Nephron progenitor cell (in vitro differentiated cells): ENCODE measurements at places on chromosomes 2 and 18.

DNA sequence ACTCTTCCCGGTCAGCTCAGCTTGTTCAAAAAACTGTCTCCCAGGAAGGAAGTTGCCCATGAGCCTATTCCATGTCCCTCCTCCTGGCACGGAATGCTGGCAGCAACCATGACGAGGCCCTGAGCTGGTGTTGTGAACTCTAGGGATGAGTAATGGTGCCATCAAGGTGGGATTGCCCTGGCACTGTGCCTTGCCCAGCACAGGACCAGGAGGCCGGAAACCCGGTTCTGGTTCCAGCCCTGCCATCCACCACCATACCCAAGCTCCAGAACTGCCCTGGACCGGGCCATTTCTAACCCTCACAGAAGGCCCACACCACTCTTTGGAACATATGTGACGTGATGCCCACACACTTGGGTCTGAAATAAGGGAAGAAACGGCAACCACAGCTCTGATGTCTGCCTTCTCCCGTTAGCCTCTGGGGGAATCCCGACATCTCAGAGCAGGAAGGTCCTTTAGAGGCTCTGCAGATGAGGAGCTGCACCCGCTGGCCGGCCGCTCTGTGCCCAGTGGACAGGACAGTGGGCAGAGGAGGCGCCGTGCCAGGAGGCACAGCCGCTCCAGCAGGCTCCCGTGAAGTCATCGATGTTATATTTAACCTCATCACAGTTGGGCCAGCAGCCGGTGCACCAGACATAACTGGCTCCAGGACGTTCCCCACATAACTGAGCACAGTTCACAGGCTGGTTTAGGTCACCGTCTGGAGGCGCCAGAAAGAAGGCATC is 462.1 kb upstream of the ID2 start:
- DNase-seq: no peak

GRCh38 chr18:48548011-48548771 is 9.4 kb downstream of the CTIF start:
- no peak for DNase-seq

DNA sequence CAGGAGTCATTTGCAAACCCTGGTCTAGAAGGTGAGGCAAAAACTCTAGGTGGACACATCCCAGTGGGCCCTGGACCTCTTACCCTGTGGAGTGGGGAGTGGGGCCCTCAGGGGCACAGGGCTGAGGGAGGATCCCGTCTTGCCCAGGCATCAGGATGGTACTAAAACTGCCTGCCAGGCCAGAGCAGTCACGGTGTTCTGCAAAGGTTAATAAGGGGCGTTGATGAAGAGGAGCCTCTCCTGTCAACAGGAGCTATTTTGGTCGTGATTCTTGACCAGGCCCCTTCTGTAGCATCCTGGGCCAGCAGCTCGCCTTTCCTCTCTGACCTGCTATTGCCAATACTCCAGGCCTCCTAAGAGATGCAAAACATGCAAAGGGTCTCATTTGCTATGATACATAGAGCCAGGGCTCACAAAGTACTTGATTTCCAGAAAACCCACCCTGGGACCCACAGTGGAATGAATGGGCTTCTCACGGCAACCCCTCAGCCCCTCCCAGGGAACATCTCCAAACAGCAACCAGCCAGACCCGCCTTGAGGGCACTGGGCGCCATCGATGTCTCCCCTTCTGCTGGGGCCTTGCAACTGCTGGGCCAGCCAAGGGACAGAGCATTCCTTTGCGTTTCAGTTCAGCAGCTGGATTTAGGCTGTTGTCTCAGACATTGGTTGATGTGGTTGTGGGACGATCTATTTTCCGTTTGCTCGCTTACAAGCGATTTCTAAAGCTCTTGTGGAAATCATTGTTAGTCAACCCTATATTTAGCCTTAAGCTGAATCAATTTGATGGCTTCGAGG is 111.1 kb downstream of the PDCL3 start:
- DNase-seq: no peak

GRCh38 chr2:224816816-224817215 is 100.7 kb upstream of the CCDC195 start:
- DNase-seq: no peak

GRCh38 chr2:165778653-165779451 is 15.2 kb downstream of the GALNT3 start:
- no peak for DNase-seq

GRCh38 chr2:22450831-22451230 is 934.1 kb upstream of the KLHL29 start:
- DNase-seq: no peak

DNA sequence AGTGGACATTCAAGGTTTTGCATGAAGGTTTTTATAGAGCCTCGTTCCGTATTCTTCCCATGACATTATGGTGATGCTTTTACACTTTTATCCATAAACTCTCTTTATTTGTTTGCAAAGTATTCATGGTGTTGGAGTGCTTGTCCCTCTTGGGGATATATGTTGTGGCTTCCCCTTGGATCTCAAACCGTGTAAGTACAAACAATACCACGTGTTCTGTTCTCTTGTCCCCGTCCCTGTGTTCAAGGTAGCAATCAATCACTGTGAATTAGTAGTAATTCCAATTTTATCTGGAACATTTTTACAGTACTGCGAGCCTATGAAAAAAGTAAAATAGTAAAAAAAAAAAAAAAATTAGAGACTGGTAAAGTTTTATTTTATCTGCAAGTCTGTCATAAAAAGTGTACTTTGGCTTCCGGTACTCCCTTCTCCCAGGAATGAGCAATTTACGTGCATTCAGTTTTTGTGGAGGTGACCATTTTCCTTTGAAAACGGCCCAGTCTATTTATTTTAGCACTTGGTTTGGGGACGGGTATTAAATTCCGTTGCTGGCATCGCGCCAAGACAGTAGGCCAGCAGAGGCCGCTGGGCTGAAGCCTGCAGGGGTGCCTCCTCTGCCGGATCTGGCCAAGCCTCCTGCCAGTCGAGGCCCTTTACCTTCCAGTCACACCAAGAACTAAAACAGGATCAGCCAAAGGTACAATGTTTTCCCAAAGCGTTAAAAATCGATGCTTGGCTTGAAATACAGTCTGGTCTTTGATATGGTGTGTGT is 175.7 kb downstream of the SOCS6 start:
- DNase-seq: peak; percentile 82

- peak; percentile 35 for DNase-seq
These were observed 38.0 kb downstream of the CYP1B1 start for GRCh38 chr2:38037757-38038621.

GRCh38 chr18:78742218-78742745 is 237.3 kb upstream of the SALL3 start:
- DNase-seq: no peak

- DNase-seq: no peak
These were observed 32.4 kb downstream of the INO80C start for GRCh38 chr18:35465329-35465728.

GRCh38 chr2:1633092-1633671 is 111.1 kb downstream of the PXDN start:
- DNase-seq: no peak

- DNase-seq: no peak
These were observed 12.3 kb upstream of the APOB start for GRCh38 chr2:21055879-21056790.

DNA sequence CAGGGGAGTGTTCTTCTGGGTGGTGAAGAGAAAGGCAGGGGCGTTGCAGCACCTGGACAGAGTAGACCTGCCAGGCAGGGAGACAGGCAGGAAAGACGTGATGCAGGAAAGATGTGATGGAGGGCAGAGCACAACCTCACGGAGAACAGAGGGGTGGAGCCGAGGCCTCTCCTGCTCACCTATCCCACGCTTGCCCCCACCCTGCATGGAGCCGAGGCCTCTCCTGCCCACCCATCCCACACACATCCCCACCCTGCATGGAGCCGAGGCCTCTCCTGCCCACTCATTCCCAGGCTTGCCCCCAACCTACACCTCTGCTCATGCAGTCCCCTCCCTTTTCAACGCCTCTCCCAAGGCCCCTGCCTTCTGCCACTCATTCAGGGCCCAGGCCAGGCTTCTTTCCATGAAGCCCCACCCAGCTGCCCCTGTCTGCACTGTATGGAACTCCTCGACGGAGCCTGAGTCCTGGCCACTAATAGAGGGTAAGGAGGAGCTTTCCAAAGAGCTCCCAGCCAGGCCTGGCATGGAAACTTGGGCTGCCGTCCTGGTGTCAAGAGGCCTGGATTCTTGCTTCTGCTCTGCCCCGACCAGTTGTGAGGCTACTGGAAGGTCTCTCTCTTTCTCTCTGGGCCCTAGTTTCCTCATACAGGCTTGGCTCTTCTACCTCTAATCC is 32.0 kb upstream of the LOXHD1 start:
- no peak for DNase-seq

DNA sequence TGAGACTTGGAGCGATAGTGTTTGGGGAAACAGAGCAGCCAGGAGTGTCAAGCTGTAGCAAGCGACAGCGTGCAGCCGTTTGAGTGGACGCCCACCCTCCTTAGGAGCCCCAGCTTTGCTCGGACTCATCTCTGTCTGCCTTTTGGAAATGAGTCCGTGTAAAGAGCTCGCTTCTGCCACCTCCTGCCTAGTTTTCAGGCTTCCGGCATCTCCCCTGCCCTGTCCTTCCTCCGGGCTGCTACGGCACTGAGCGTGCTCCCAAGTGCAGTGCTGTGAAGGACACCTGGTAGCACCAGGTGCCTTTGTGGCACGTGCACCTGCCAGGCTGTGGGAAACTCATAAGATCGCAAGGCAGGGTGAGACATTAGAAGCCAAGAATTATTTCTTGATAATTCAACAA is 117.1 kb downstream of the RNF144A start:
- DNase-seq: no peak

DNA sequence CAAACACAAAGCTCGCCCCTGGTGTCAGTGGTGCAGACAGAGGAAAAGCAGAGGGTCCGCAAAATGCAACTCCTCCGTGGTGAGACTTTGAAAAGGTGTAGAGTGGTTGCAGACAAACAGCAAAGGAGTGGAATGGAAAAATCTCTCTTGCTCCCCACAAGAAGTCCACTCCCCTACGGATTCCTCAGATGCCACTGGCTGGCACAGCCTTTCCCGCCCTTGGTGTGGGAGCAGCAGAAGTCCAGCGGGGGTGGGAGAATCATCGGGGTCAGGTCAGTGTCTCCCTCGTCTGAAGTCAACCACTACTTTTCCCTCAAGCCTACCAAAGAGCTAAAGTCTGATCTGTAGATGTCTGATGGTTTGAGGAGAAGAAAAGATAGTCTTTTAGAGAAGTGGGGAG is 22.3 kb upstream of the B3GNT7 start:
- DNase-seq: no peak

DNA sequence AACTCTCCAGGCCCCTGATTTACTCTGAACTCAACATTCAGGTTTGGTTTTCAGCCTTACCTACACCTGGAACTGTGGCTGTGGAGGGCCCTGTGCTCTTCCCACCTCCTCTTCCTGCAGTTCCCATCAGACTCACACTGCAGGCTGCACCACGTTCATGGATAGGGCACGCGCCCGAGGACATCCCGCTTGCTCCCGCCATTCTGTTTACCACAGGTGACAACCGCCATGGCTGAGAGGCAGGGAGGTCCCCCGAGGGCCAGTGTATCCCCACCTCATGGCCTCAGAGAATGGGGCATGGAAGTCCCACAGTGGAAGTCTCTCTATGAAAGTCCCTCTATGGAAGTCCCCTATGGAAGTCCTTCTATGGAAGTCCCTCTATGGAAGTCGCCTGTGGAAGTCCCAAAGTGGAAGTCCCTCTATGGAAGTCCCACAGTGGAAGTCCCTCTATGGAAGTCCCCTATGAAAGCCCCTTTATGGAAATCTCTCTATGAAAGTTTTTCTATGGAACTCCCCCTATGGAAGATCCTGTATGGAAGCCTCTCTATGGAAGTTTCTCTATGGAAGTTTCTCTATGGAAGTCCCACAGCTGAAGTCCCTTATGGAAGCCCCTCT is 358.4 kb upstream of the SALL3 start:
- no peak for DNase-seq

GRCh38 chr2:74507926-74508520 is 528 bp upstream of the PCGF1 start:
- peak; percentile 45 for DNase-seq

DNA sequence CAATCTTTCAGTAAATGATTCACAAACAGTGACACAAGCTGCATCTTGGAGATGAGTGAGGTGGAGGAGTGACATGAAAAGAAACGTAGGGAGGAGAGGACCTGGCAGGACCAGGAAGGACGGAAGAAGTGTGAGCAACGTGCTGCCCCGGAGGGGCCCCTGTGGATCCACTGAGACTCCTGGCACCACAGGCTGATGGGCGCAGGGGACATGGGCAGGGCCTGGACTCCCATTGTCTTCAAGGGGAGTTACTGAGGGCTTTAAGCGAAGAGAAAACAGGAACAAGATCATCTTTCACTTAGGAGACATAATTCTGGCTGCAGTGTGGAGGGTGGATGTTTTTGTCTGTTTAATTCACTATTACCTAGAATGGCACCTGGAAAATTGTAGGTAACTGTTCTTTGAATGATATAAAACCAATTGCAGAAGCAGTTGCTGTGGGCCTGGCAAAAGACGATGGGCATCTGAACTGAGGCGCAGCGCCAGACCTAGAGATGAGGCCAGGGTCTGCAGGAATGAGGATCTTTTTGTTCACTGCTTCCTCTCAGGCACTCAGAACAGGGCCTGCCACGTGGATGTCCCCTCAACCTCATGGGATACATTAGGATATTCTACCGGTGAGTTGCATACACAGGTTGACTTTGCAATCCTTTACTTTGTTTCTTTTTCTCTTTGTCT is 156.4 kb downstream of the TMEM18 start:
- DNase-seq: no peak

DNA sequence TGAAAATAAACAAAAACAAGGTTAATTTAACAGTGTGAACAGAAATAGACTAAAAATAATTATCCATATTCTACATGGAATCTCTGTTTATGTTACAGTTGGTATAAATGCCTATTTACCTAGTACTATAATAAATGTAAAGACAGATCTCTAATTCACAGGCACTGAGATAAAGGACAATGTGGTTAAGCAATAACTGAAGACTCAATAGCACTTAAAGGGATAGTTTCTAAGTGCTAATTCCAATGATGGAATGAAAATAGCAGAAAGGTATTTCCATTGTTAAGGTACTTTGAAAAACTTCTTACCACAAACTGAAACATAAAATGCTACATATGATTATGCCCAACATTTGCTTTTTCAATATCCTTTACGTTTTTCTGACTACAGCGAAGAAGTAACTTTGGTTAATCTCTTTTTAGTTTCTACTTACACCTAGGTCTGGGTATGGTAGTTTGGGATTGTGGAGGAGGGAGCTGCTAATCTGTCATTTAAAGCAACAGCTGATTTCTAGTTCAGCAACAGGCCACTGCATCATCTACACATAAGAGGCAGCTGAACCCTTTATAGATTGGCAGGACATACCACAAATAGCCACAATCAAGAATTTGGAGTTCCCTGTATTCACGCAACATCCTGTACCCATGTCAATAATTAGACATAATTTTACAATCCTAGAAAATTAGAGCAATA is 27.2 kb downstream of the MAP4K3 start:
- no peak for DNase-seq

GRCh38 chr2:138531913-138532312 is 30.3 kb downstream of the SPOPL start:
- no peak for DNase-seq

GRCh38 chr2:241796610-241797138 is 12.3 kb upstream of the NEU4 start:
- DNase-seq: no peak

- DNase-seq: no peak
These were observed 793.0 kb upstream of the ID2 start for GRCh38 chr2:7888876-7889275.
